ENCODE measurements at places on chromosomes 7 and 10.

GRCh38 chr10:13296476-13296875, 3.4 kb downstream of the PHYH start:
- no peak for DNase-seq

- DNase-seq: no peak
Observed at GRCh38 chr10:51915031-51915542, 215.7 kb upstream of the CSTF2T start.

DNA sequence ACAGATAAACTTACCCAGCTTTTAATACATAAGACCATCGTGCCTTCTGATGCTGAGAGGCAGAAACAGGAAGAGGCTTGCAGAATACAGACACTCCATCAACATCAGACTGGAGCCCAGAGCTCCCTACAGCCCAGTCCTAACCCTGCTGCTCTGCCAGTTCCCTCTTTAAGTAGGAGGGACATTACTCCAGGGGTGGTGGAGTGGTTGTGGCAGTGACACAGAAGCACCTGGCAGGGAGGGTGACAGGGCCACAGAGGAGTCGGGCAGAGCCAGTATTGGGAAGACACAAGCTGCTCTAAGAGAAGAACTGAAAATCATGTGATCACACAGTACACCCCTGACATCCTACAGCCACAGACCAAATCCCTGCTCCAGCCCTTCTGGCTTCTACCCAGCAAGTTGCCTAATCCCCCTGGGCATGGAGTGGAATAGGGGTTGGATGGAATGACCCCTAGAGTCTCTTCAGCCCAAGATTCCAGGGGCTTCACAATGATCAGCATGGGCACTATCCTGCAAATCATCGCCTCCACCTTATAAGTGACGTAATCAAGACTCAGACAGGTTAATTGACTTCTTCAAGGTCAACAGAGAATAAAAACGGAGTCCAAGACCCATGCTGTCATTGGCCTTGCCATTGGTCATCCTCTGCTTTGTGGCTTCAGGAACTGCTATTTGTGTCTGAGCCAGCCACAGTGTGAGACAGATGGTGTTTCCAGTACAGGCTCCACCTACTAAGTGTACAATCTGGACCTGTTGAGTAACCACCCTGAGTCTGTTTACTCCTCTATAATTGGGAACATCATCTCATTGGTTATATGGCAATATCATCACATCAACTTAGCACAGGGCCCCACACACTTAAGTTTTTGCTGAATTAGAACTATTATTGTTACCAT, 61.1 kb upstream of the ZMIZ1 start:
- DNase-seq: no peak

DNA sequence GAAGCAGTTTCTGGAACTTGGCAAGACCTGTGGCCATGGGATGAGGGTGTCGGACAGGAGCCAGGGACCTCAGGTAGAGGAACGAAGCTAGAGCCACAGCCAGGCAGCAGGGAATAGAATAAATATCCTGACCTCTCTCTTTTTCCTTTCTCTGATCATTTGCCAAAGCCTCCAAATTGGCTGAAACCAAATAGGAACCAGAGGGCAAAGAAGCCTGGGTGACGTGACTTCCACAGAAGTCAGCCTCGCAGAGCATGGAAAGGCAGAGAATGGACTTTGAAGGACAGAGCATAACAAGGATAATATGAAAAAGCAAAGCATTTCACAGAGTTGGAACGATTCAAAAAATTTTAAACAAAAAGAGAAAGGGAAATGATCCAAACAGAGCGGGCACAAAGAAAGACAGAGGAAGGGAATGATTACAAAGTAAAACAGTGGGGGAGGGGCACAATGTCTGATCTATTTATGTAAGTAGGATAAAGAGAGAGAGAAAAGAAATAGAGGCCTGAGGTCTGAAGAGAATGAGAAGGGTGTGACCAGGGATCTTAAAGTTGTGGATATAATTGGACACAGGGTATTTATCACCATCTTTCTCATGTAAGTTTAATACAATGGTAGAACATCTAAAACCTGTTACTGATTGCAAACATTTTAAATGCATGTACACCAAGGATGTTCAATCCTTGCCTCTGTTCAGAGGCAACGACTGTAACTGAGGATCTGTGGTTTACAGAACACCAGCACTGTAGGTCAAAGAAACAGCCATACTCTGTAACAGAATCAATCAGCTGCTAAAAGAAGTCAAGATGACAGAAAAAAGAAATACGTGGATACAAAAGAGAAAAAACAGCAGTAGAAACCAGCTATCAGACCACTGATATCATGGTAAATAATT, 4.5 kb upstream of the ZEB1 start:
- DNase-seq: no peak

GRCh38 chr7:73822319-73823173, 8.2 kb upstream of the CLDN4 start:
- no peak for DNase-seq

GRCh38 chr10:124916098-124916584, 25.8 kb upstream of the ZRANB1 start:
- DNase-seq: no peak

- no peak for DNase-seq
Observed at GRCh38 chr10:78654047-78654590, 414.6 kb upstream of the ZMIZ1 start.

DNA sequence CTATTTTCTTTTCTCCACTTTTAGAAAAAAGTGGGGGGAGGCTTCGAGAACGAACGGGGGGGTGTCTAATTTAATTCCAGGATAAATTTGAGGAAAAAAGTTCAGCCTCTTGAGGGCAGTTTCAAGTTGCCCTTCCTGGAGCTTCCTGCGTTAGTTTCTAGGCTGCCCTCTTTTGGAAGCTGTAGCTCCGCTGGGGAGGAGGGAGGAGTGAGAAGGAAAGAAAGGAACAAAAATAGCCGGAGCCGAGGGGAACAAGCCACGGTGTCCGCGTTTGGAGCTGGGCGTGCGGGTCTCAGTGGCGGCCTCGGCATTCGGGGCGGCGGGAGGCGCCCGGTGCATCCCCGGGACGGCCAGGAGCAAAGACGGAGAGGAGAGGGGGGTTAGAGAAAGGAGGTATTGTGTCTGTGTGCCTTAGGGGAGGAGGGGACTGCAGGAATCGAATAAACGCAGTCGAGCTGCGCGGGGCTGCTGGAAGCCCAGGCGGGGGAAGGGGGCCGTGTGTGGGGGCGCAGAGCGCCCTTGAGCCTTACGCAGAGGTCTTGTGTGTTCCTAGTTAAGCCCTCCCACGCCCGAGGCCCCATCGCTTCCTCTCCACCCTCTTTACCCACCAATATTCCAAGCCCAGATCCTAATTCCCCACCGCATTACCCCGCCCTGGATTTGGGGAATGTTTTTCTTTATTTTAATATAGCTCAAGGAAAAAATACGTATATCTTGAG, 2.0 kb upstream of the TNRC18 start:
- peak; percentile 83 for DNase-seq

DNA sequence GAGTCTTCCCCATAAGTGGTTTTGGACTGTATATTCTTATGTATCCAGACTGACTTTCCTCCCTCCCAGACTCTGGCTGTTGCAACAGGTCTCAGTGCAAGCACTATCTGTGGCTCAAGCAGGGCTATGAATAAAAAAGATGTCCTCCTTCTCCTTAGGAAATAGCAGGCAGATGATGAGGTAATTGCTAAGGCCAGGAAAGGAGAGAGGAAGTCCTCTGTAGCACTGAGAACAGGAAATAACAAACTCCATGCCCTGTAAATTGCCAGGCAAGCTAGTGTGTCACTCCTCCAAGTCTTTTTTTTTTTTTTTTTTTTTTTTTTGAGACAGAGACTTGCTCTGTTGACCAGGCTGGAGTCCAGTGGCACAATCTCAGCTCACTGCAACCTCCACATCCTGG, 900.1 kb downstream of the TYW1 start:
- DNase-seq: no peak

GRCh38 chr10:30538086-30538485, 91.5 kb downstream of the LYZL2 start:
- DNase-seq: no peak

DNA sequence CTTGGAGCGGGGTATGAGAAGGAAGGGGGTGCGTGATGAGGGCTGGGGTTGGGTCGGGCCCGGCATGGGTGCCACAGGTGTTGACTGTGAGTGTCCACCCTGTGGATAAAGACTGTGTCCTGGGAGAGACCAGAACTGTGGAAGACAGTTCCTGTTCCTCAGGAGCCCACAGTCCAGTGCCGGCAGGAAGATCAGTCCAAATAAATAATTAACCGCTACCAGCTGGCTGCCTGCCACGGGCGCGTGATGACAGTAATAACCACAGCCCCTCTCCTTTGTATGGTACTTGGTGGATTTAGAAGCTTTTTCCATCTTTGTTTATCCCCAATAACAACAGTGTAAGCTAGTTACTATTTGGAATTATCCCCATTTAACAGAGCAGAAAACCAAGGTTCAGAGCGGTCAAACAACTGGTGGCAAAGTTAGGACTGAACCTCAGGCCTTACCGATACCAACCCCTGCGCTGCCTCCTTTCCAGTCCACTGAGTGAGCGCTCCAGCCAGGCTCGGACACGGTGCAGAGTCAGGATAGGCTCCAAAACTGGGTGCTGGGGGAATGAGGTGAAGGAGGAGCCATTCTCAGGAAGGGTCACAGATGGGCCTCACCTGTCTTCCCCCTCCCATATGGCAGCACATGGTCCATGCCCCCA, 5.1 kb downstream of the ZMIZ1 start:
- DNase-seq: no peak
